ENCODE measurements at places on chromosomes 16 and 17.

- DNase-seq, result no peak
Observed at GRCh38 chr16:66605979-66606751, 1.7 kb downstream of the CMTM3 start.

GRCh38 chr17:38587203-38587602 lies 18.5 kb downstream of the SRCIN1 start:
- no peak for DNase-seq

GRCh38 chr16:59886021-59886420 lies 1151.9 kb upstream of the GOT2 start:
- DNase-seq, result no peak

GRCh38 chr16:19192865-19193264 lies 24.8 kb downstream of the SYT17 start:
- no peak for DNase-seq

GRCh38 chr17:39002991-39003715 lies 36.0 kb upstream of the FBXO47 start:
- no peak for DNase-seq

- DNase-seq, result no peak
Observed at GRCh38 chr17:16081507-16082087, 82.0 kb downstream of the TTC19 start.

GRCh38 chr16:74623214-74623838 lies 16.4 kb upstream of the GLG1 start:
- DNase-seq, result no peak

GRCh38 chr17:41267711-41268110 lies 2.5 kb downstream of the KRTAP9-6 start:
- DNase-seq, result no peak

DNA sequence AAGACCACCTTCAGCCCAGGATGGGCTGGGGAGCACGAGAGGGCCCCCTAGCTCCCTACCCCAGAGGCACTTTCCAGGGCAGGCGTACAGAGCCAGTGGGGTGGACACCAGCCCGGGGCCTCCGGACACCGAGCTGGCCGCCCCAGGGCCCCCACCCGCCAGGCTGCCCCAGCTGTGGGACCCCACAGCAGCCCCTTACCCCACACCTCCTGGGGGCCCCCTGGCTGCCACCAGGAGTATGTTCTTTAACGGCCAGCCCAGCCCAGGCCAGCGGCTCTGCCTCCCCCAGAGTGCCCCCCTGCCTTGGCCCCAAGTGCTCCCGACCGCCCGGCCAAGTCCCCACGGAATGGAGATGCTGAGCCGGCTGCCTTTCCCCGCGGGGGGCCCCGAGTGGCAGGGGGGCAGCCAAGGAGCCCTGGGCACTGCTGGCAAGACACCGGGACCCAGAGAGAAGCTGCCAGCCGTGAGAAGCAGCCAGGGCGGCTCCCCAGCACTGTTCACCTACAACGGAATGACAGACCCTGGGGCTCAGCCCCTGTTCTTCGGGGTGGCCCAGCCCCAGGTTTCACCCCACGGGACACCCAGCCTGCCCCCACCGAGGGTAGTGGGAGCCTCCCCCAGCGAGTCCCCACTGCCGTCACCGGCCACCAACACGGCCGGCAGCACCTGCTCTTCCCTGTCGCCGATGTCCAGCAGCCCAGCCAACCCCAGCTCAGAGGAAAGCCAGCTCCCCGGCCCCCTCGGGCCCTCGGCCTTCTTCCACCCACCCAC lies 24.3 kb upstream of the ZFPM1 start:
- DNase-seq, result no peak

DNA sequence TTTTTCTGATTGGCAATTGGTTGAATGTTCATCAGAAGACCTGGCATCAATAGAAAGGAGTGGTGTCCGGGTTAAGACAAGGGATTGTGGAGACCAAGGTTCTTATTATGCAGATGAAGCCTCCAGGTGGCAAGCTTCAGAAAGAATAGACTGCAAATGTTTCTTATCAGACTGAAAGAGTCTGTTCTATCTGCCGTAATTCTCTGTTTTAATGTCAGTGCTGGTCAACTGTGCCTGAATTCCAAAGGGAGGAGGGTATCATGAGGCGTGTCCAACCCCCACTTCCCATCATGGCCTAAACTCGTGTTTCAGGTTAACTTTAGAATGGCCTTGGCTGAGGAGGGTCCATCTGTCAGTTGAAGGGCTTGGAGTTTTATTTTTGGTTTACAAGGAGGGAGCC lies 60.4 kb upstream of the AKTIP start:
- DNase-seq, result no peak

DNA sequence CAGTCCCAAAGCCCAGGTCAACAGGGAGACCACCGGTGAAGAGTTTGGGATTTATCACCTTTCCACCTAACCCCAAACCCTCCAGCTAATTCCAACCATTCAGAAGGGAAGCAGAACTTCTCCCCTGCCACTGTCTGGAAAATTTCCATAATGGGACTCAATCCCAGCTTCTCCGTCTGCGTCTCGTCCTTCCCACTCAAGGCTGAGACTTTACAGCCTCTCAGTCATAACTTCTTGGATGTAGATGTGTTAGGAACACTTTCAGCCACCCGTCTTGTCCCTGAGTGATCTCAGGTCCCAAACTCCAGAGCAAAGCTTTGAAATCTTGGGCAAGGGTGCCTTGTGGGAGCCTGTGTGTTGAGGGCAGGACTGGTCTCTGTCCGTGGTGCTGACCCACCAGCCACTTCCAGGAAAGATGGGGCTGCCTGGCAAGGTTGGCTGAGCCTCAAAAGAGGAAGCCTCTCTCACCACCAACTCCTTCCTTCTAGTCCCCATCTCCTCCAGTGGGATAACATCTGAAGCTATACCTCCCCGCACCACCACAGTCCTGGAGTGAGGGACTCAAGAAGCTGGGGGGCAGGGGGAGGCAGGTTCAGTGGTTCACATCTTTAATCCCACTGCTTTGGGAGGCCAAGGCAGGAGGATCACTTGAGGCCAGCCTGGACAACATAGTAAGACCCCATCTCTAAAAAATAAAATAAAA lies 9.3 kb downstream of the GAS2L2 start:
- no peak for DNase-seq

DNA sequence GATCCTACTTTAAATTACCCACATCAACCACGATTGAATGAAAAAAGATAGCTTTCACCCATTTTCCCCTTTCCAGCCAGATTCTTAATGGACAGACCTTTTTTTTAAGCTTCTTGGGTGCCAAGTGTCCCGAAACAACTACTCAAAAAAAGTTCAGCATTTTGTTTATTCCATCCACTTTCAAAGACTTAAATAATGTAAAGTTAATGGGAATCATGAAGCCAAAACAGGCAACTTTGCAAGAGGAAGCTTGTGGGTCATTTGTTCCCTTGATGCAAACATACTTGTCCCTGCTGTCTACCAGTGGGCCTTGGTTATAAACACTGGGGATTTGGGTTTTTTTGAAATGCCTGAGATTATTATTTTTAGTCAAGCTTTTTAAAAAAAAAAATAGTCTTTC lies 414.0 kb upstream of the PSMD7 start:
- no peak for DNase-seq

GRCh38 chr17:13334374-13334773 lies 267.4 kb downstream of the HS3ST3A1 start:
- DNase-seq, result no peak

DNA sequence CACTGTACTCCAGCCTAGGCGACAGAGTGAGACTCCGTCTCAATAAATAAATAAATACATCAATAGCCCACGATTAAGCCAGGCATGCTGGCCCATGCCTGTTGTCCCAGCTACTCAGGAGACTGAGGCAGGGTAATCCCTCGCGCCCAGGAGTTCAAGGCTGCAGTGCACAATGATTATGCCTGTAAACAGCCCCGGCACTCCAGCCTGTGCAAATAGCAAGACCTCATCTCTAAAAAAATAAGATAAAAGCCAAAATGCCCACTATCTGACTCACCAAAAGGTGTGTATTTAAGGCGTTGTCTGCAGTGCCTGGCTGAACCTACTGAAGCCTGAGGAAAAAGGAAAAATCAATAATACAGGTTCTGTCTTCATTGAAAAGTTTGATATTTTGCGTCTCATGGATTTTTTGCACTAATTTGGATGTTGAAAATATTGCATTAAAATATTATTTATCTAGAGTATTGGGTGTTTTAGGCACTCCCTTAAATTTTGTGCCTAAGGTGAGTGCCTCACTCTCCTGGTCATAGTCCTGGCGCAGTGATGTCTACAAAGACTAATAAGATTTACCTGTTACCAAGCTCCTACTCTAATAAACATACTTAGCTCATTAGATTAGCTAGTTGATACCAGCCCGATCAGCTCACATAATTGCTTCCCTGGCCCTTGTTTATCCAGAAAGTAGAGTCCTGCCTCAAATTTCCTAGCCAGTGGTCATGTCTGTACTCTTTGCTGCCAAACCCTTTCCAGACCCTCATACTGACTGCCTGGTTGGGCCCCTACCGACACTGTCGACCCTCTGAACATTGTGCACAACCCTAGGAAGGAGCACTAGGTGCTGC lies 24.7 kb upstream of the TOB1 start:
- DNase-seq, result no peak

GRCh38 chr16:6574146-6574545 lies 758.5 kb upstream of the RBFOX1 start:
- DNase-seq, result no peak

Data from right renal pelvis (tissue), 4 donors.